ENCODE measurements at places on chromosomes 4 and X.

DNA sequence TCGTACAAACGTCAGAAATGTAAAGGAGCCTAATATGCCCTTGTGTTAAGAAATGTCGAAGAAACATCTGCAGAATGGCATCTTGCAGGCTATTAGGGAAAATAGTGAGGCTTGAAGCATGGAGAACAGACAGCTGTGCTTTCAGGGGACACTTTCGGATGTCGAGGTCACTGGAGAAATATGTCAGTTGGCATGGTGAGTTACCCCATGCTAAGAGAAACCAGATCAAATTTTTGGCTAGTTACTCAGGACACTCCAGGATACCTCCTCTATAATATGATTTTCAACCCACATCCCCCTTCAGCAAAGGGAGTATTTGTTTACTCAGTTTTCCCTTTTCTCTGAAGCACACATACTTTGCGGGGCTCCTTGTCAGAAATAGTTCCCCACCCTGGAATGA is 171.4 kb downstream of the GPC3 start:
- DNase-seq, result no peak

- no peak for DNase-seq
Observed at GRCh38 chr4:142452161-142452855, 393.8 kb downstream of the INPP4B start.

GRCh38 chr4:151436093-151436518 is 27.1 kb downstream of the FHIP1A start:
- no peak for DNase-seq

DNA sequence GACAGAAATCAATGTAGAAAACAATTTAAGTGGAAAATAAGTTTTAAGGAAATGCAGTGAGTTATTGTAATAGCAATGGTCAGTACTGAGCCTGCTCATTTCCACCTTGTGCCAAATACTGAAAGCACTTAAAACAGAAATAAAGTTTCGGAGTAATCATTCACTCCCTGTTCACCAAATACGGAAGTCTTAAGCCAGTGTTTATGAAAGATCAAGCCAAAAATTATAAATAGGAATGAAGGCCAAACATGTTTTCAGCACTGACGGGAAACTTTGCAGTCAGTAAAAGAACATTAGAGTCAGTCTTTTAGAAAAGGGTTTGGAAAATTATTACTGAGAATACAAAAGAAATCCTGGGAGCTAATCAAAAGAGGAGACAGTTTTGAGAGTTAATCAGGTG is 178.6 kb downstream of the DMD start:
- DNase-seq, result no peak

DNA sequence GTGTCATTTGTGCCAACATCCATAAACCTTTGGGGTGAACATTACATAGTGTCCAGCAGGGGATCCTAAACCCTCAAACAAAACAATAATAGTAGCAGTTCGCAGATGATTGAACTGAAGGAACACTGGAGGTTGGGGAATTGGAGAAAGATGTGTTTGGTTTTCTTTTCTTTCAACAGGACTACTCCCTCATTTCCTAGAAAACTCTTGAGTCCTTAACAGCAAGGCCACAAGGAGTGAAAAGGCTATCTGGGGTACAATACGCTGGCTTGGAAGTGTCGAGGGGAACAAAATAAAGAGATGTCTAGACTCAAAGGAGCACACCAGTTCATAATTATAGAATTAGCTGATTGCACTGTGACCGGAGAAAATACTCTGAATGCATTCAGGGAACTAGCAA is 72.1 kb downstream of the IDS start:
- no peak for DNase-seq

DNA sequence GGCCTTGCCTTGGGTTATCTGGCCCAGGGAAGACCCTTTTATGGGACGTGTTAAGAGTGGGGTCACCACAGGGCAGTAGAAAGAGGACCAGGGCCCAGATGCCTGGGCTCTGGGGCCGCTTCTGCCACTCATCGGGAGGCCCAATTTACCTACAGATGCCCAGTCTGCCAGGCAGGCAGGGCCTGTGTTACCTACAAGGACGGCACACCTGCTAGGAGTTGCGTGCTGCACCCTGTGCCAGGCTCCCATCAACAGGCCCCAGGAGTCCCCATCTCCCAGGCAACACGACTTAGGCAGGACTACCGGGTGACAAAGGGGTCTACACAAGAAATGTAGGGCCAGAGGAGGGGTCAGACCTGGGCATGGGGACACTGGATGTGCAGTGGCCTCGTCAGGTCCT is 34.6 kb downstream of the WDR1 start:
- DNase-seq, result no peak

GRCh38 chr4:174672276-174672675 is 150.0 kb upstream of the HPGD start:
- no peak for DNase-seq

- DNase-seq, result no peak
Observed at GRCh38 chr4:69907151-69907550, 23.7 kb upstream of the CSN1S1 start.

DNA sequence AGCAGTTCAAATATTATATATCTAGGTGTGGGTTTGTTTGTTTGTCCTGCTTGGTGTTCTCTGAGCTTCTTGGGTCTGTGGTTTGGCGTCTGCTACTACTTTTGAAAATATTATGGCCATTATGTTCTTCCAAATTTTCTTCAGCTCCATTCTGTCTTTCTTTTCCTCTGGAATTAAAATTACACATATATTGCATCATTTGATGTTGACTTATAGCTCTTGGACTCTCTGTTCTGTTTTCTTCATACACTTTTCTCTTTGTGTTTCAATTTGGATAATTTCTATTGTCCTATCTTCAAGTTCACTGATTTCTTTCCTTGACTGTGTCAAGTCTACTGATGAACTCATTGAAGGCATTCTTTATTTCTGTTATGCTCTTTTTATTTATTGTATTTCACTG is 65.2 kb upstream of the ZNF81 start:
- no peak for DNase-seq

DNA sequence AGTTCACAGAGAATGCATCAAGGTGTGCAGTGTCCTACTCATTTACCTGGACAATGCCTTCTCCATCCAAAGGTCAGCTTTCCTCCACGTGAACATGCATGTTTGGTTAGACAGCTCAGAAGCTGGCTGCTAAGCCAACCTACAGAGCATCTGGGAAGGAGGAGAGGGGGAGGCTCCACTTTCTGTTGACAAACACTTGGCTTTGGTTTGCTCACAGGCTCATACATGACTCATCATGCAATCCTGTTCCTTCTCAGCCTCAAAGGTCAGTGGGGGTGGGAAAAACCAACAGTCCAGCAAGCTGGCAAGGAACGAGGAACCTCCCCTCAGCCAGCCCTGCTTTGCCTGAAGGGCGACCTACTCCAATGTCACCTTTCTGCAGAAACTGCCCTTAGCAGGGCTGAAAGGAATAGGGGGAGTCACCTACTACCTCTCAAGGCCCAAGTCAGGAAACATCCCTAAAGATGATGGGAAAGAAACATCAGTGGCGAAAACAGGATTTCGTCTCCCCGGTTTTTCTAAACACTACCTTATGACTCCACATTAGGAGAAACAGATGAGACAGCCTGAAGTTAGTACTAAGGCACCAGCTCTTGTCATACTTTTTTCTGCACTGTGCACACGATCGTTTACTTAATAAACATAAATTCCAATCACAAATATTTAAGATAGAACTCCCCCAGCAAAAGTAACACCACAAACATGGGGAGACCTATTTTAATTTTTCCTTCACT is 37.9 kb downstream of the RELL1 start:
- DNase-seq, result no peak

- DNase-seq, result no peak
Observed at GRCh38 chrX:137749246-137749645, 183.3 kb downstream of the ZIC3 start.

GRCh38 chr4:15035159-15035558 is 32.9 kb downstream of the CPEB2 start:
- DNase-seq, result no peak

GRCh38 chrX:69987691-69988090 is 62.0 kb downstream of the AWAT2 start:
- DNase-seq, result no peak

- peak; percentile 90 for DNase-seq
Observed at GRCh38 chrX:39907964-39908661, 189.6 kb downstream of the BCOR start.

- no peak for DNase-seq
Observed at GRCh38 chrX:139052461-139052860, 340.9 kb upstream of the FGF13 start.

DNA sequence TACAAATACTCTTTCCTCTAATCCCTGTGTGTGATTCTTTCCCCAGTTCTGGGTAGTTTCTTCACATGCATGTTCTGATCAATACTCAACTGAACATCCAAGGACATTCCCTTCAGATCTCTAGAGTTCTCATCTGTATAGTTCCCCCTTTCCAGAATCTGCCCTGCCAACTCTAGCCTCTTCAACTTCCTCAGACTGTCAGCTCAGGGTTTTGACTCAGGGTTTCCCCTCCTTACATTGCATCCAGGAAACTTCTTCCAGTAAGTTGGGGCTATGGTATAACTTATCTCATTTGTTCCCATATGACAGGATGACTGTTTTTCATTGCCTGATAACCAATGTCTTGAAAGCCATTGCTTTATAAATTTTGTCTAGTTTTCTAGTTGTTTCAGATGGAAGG is 14.2 kb upstream of the ANKRD17 start:
- no peak for DNase-seq

DNA sequence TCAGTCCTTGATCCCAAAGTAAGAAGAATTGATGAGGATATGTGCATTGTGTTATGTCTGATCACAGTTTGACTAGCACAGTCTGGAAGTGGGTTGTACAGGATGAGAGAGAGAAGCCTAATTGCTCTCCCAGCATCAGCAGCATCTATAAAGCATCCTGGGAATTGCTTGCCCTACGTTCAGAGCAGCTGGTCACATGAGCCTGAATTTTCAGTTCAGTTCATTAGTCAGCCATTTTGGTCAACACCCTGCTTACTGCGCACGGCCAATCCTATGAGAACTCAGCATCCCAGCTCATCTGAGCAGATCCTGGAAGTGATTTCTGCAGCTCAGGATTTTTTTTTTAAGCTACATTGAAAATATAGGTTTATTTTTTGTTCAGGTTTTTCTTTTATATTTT is at the start of gene RUFY3:
RUFY3 (plus strand) TSS at position 218 of the 400 bp plus-strand sequence. CDS start 610 bp downstream, outside the sequence.
- no peak for DNase-seq

- no peak for DNase-seq
Observed at GRCh38 chr4:183110244-183110643, 11.2 kb downstream of the WWC2 start.

- DNase-seq, result no peak
Observed at GRCh38 chr4:3874028-3874415, 107.8 kb downstream of the ADRA2C start.

DNA sequence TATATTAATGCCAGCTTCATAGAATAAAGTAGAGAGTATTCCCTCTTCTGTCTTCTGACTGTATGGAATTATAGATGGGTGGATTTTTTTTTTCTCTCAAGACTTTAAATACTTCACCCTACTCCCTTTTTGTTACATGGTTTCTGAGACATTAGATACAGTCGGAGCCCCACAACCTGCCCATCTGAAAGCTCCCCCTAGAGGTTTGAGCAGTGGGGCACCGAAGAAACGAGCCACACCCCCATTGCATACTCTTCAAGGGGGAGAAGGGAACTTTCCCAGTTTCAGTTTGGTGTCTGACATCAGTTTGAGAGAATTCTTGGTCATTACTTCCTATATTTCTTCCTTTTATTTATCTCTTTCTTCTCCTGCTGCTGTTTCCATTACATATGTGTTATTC is 437.6 kb upstream of the AGA start:
- DNase-seq, result no peak

DNA sequence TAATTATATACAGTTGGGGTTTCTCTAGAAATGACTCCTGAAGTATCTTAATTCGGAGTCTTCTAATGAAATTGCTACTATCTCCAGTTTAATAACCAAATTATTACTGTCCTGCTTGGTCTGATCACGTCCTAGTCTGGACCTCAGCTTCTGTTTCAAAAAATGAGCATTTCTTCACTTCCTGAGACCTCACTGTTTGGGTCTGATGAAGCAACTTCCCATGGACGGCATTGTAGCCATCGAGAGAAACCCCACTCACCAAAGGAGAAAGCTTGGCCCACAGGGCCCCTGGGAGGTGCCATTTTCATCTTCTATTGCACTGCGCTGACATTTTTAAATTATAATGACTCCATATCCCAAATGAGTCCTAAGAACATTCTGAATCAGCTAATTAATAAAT is 178.0 kb downstream of the MGST2 start:
- DNase-seq, result no peak
